NCI-H1417 treated with DMSO at 0.1 percent for 48 hours (cell line): ENCODE measurements at places on chromosomes 5 and 9.

DNA sequence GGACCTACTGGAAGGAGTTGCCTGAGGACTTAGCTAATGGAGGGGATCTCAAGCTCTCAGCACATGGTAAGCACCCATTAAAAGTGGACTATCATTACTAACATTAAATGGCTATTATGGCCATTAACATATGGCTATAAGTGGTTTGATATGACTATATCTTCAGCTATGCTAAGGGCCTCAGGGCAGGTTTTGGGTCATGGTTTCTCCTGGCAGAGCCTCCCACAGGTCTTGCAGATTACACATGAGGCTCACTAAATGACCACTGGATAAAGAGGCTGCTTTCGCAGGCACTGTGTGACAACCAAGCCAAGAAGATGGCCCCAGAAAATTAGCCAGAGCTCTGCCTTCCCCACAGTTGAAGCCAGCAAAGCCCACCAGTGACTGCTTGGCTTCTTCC, 15.4 kb downstream of the CCNJL start:
- no peak for DNase-seq

DNA sequence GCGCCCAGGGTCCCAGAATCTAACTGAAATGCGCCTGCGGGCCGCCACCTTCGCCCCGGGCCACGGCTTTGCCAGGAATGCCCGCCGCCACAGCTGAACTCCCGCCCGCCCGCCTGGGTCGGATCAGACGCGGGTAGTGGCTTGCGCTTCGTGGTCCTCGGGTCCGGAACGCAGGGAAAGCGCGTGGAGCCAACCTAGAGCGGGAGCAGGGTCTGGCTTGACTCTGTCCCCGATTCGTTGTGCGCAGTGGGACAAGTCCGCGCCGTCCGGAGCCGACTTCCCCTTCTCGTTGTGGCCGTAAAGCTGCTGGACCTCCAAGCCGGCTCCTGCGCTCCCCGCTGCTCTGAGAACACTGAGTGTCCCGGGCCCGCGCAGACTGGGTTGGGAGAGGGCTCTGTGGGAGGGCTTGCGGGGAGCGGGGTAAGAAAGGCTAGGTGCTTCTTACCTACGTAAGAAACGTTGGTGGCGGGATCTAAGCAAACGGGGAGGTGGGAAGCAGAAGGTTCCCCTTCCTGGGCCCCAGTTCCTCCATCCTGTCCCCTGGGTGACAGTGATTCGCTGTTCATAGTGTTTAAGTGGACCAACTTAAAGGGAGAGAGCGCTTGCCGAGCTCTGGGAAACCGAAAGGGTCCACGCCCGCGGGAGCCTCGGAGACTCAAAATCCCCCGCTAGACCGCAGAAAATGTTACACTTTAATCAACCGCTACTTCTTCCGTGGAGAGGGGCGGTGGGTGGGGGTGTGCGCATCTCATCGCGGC, 4.4 kb upstream of the FOXE1 start:
- DNase-seq: no peak

GRCh38 chr5:565782-566440, 41.7 kb upstream of the SLC9A3 start:
- no peak for DNase-seq

DNA sequence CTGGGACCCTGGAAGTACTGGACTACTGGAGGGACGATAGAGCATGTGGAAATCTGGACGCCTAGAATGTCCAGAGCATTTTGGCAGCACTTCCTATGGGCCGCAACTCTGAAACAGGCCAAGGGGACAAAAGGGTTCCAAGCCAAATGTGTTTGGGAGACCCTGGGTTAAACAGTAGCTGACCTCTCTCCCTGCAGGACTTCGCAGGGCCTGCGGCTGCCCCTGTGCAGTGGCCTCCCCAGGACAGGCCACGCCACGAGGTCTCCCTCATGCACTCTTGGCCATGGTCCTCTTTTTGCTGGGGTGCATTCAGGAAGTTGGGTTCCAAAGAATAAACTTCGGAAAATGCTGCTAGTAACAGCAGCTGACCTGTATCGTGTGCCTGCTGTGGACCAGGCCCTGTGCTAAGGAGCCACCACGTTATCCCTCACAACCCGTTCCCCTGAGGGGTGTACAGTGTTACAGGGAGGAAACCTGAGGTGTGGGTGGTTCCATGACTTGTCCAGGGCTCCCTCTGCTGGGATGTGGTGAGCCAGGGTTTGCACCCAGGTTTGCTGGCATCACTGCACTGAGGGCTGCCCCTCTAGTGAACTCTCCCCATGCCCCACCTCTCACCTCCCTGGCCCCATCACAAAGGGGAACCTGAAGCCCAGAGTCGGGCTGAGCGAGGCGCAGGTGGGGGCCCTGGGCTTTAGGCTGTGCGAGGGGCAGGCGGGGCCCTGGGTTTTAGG, 79.4 kb downstream of the AMBP start:
- no peak for DNase-seq

- DNase-seq: no peak
Observed at GRCh38 chr9:92963831-92964606, 16.7 kb downstream of the FGD3 start.

- no peak for DNase-seq
Observed at GRCh38 chr5:100768221-100768620, 134.9 kb downstream of the ST8SIA4 start.

- DNase-seq: no peak
Observed at GRCh38 chr5:86038566-86038965, 579.2 kb upstream of the COX7C start.

GRCh38 chr5:148965511-148966265, 97.2 kb downstream of the SH3TC2 start:
- no peak for DNase-seq

GRCh38 chr9:135065804-135066203, 21.7 kb upstream of the OLFM1 start:
- no peak for DNase-seq

DNA sequence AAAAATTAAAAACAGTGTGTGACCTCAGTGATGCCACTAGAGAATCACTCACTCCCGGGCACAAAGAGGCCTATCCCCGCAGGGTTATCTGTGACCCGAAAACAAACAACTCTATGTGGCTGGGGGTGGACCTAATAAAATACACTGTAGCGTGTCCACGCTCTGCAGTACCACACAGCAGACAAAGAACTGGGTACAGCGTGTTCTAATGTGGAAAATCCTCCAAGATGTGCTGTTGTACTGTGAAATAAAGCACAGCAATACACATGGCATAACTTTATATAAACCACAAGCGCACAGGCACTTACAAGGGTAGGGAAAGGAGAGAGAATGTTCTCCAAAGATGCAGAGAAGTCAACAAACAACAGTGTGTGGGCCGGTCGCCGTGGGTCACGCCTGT, 8.1 kb upstream of the SLC34A1 start:
- DNase-seq: no peak

DNA sequence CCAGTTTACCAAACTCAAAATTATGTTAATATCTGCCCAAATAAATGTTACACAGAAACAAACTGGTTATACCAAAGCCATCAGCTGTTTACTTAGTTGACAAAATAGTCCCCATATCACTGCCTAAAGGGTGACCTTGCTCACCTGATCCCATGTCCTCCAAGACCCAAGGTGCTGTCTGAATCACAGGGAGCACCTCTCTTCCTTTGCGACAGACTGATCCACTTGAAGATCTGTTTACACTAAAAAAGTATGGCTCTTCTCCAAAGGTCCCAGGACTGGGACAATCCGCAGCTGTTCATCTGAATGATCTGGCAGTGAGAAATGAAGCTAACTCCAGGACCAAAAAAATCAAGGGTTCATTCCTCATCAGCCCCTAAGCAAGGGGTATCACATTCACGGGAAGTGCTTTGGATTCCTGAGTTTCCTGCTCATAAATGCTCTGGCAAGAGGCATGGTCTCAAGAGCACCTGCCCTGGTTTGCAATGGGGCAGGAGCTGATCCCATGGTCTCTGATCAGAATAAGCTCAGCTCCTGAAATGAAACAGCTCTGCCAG, 5.0 kb downstream of the PRUNE2 start:
- DNase-seq: no peak

DNA sequence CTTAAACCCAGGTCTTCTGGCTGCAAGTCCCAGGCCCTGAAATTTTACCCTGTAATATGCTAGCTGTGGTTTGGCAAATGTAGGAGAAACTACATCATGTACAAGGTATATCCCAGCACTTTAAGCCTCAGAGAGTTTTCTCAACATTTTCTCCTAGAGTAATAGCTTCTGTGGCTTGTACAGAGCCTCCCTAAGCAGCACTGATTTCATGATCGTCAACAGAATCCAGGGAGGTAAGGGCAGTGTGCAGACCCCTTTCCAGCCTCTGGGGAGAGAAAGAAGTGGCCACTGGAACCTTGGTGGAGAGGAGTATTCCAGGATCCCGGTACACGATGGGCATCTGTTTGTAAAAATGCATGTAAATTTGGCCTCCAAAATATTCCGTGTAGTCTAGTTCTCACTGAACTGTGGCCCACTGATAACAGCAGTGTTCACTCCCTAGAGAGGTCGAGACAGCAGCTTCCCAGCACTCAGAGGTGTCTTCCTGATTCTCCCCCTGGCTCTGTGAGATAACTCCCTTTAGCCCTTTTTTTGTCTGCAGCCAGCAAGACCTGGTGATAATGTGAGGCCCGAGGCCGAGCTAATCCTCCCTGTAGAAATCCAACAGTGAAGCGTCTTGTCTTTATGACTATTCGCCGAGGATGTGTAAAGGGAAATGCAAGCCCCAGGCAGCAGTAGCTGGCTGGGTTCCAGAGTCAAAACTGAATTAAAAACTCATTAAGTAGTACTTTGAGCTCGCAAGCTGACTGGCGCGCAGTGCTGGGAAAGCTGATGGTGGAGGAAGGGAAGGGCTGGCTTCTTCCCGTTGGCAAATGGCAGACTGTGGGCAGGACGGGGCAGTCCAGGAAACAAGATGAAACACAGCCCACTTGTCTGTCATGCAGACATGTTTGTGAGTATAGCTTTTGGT, 59.0 kb downstream of the MAP1B start:
- no peak for DNase-seq

- no peak for DNase-seq
Observed at GRCh38 chr5:159448-160172, 31.7 kb upstream of the LRRC14B start.

GRCh38 chr5:30195036-30195435, 998.5 kb upstream of the CDH6 start:
- no peak for DNase-seq

- no peak for DNase-seq
Observed at GRCh38 chr5:108696951-108697715, 50.6 kb upstream of the FER start.

DNA sequence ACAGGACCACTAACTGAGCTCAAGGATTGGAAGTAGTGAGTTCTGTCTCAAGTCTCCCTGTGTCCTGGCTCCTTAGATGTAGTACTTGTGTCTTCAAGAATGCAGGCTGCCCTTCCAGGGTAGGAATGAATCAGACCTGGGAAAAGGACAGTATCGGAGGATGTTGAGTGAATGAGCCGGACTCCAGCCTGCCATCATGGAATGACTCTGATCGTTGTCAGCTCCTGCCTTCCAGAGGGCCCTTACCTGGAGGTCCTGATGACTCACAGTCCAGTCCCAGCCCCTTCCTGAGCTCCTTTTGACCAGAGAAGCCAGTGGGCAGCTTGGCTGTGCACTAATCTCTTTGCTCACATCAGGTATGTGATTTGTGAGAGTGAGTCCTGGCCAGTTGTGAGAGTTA, 161.1 kb downstream of the TRPM6 start:
- DNase-seq: no peak

- no peak for DNase-seq
Observed at GRCh38 chr9:93259490-93260262, 75.7 kb downstream of the WNK2 start.

DNA sequence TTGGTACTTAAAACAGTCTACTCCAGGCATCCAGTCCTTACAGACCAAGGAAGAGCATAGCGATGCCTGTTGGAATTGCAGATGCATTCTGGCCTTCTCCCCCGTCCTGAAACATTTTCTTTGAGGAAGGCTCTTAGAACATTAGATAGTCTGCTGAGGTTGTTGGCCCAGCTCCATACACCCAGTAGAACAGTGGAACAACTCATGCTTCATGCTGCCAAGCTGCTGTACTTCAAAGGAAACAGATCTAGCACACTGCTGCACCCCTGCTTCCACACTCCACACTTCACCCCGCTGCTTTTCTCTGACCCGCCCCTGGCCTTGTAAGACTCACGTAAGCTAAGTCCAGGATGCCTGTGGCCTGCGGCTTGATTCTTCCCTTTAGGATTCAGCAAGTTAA, 33.4 kb upstream of the NCS1 start:
- no peak for DNase-seq

- no peak for DNase-seq
Observed at GRCh38 chr9:18075253-18075952, 398.6 kb upstream of the ADAMTSL1 start.

DNA sequence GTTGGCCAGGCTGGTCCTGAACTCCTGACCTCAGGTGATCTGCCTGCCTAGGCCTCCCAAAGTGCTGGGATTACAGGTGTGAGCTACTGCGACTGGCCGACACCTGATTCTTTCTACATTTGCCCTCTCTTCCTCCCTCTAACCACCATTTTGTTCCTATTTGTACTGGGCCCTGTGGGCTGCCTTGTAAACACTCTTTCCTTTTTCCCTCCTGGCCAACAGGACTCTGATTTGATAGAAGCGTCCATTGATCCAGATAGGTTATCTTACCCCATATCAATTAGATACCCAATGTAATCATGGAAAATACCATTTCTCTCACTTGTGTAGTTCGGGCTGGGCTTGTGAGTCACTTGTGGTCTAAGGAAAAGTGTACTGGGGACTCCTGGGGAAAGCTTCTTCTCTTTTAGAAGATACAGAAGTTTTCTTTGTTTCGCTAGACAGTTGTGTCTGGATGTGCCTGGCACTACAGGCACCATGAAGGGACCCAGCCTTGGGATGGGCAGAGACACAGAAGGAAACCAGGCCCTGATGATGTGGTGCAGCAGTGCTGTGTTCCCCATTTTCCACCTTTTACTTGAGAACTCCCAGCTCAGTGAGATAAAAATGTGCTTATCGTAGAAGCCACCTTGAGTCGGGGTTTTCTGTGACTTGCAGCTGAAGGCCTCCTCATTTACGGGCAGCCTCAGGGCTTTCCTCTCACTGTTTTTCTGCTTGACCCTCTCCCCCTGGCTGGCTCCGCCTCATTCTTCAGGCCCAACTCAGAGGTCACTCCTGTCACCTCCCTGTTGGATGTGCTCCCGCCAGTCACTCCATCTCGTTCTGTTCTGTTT, 32.8 kb upstream of the CPEB4 start:
- DNase-seq: no peak

DNA sequence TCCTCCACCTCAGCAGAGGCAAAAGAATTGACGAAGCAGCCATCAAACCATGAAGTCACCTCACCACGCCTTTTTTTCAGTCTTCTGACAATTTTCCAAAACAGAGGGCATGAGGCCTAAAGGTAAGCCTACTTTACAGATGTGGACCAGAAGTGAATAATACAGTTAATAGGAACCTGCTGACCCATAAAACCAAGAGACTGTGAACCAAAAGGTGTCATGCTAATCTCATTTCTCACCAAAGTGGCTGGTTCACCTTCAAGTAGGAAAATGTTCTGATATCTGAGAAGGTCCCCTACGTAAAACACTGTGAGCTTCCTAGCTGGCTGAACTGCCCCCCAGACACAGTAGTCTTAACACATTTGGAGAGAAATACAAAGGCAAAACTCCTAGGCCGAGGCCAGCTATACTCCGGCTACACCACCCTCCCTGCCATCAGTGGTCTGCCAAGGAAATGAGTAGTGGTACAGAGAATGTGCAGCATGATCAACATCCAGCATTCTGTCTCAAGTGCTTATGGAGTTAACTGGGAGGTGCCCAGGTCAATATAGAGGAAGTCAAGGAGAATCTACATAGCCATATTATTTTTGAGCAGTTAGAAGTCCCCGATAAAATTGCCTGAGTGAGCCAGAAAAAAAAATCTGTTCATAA, 19.3 kb upstream of the F2RL2 start:
- no peak for DNase-seq
